ENCODE measurements at places on chromosomes 3 and 15. TPM values are rescaled to one million over a fixed set of nuclear protein-coding genes. Genes with fewer than 3 reads are reported as not detected.

Gene IL5RA
- not detected for total RNA-seq

DNA sequence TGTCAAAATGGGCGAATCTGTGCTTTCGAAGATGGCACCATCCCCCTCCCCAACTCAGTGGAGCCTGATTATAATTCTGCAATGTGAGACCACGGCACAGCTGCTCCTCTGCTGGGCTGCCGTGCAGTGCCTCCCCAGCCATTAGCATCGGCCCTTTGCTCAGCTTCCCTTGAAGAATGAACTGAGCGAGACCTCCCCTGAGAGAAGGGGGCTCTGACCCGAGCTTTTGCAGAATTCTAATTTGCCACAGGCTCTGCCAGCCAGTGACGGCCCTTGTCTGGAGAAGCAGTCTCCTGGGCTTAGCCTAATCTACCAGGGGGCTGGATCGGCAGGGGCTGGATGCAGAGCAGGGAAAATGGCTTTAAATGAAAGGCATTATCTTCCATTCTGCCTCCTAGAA lies 57.2 kb downstream of the GLDN start:
- DNase-seq: no peak

DNA sequence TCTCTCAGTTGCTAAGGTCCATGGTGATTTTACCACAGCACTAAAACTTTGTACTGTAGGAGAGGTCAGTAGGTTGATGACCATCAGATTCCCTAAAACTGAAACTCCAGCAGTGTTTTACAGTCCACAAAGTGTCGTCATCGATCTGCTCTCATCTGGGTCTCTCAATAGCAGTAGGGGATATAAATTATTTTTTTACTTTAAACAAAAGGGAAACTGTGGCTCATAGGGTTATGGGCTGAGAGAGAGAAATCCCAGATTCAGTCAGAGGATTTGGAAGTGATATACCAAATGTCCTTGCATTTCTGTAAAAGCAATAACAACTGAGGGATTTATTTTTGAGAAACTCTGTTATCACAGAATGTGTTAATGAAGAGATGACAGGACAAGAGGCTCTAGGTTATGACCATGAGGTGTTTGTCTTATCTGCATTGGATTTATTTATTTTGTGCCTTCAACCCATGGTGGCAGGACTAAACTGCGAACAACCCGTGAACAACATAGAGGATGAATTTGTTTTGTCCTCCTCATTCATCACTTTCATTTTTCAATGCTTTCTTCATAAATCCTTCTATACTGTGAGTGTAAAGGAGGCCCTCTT lies 869.7 kb downstream of the OTOL1 start:
- DNase-seq: no peak

DNA sequence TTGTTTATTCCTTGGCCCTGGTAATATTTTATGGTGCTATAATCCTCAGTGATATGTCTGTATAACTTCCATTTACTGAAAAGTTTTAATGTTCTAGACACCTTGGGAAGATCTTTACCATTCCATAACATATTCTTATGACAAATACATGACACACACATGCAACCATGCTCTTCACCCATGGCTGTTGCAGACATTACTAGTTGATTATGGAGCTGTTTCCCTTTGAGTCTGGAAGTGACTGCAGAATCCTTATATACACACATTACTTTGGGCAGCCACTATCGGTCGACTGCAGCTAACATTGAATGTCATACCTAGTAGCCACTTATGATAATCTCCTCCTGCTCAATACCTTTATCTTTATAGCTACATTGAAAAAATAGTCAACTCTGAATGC lies 243.1 kb upstream of the ADAMTS9 start:
- no peak for DNase-seq

- no peak for DNase-seq
Observed at GRCh38 chr3:113660896-113661295, 35.5 kb downstream of the USF3 start.

- no peak for DNase-seq
Observed at GRCh38 chr3:115246461-115247020, 99.5 kb upstream of the ZBTB20 start.

GRCh38 chr3:3200632-3201212 lies 21.2 kb upstream of the CRBN start:
- peak; percentile 66 for DNase-seq

DNA sequence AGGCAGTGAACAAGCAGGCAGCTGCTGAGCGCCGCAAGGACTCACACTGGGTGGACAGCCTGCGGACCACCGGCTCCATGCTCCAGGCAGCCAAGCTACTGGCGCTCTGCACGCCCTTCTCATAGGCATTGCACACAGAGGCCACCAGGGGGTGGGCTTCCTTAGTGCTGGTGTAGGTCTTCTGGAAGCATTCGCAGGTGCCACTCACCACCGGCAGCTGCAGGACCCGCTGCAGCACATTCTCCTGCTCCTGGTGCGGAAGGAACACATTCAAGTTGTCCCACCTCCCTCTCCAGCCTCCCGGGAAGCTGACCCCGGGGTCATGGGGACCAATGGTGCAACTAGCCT lies 6.0 kb downstream of the PLIN1 start:
- DNase-seq: no peak

Gene AGBL1
- total RNA-seq: not detected

GRCh38 chr3:174938102-174938501 lies 79.0 kb downstream of the NAALADL2 start:
- DNase-seq: no peak

Gene HDC
- not detected for total RNA-seq

Gene CPA3
- total RNA-seq: 0.51 TPM

DNA sequence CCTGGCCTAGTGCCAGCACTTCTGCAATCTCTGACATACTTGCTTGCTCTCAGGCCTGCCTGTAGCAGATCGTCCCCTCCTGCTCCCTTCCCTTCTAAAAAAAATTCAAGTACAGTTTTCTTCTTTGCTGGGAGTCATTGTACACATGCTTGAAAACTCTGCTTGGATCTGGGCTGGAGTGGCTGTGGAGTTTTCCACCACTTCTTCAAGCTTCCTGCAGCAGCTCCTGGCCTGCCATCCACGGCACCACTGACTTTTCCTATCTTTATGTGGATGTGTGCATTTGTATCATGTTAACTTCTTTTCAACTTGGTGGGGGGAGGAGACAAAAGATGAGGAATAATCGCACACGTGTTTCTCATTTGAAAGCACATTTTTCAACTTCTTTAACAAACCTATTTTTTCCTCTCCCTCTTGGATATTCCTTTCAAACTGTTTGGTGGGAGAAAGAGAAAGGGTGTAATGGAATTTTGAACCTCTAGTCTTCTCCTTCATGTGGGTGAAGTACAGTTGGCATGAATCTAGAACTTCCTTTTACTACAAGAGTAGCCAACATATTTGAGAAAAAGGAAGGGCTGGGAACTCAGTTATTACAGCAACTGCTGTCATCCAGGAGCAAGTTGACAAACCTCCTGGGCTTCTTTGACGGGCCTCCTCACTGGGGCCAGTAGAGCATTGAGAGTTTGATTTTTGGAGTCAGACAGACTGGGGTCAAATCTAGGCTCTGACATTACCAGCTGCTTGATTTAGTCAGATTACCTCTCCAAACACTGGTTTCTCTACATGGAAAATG lies 61.2 kb upstream of the LRTM1 start:
- DNase-seq: no peak

DNA sequence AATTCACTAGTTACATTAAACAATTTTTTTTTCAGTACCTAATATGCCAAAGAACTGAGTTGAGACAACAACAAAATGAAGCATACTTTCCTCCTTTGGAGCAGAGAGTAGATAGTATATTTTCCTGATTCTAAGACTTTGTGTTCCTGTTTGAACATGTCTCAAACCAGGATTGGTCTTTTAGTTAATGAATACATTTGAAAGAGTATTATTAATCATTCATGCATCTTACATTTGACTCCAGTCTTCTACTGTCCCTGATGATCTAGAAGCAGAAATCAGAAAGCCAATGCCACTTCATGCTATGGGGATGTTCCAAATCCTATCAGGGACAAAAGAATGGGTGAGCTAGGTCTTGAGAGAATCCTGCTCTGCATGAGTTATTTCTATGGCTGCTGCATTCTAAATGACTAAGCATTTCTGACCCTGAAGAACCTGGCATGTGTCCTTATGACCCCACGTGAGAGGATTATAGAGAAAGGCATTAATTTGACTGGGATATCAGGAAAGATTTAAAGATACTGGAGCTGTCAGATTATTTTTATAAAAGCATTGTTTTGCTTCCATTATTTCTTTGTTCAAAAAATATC lies 32.9 kb upstream of the MBNL1 start:
- no peak for DNase-seq
